CD4-positive, alpha-beta T cell treated with Interleukin-6 for 4 hours (primary cell): ENCODE measurements at places on chromosomes 12 and 14.

- no peak for DNase-seq
Observed at GRCh38 chr14:51428981-51429380, 188.9 kb downstream of the TMX1 start.

GRCh38 chr14:32980178-32980901 is 41.7 kb downstream of the NPAS3 start:
- no peak for DNase-seq

DNA sequence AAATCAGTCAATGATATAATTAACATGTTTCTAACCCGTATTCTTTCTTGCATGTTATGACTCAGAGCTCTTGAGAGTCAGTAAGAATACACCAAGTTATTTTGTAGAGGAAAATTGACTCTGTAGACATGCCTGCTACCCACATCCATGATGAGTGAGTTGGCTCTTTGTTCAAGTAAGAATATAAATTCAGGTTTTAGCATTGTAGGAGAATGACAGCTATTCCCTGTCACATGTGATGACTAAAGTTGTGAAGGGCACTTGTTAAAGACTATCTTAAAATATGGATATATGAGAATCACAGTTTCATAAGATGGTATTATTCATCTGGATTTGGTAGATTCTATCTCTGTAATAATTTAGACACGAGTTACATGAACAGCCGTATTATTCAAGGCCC is 209.1 kb downstream of the CCDC59 start:
- DNase-seq = no peak

GRCh38 chr12:15690320-15690719 is 98.9 kb downstream of the EPS8 start:
- DNase-seq = no peak

DNA sequence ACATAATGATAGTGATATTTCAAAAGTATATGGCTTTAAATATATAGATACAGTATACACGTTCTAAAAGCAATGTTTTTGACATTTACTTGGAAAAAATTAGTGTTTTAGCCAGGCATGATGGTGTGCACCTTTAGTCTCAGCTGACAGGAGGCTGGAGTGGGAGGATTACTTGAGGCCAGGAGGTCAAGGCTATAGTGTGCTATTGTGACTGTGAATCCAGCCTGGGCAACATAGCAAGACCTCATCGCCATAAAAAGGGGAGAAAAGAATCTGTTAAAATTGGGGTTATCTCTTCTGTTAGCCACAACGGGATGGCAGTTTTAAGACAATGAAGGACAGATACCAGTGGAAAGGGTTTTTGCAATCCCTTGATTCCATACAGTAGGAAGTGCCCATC is 95.2 kb downstream of the PLEKHA5 start:
- no peak for DNase-seq

- no peak for DNase-seq
Observed at GRCh38 chr12:107325075-107325608, 231.8 kb upstream of the CRY1 start.

GRCh38 chr14:101017209-101017608 is 113.7 kb upstream of the RTL1 start:
- no peak for DNase-seq

GRCh38 chr12:93099792-93100191 is 170.7 kb upstream of the EEA1 start:
- DNase-seq = no peak

DNA sequence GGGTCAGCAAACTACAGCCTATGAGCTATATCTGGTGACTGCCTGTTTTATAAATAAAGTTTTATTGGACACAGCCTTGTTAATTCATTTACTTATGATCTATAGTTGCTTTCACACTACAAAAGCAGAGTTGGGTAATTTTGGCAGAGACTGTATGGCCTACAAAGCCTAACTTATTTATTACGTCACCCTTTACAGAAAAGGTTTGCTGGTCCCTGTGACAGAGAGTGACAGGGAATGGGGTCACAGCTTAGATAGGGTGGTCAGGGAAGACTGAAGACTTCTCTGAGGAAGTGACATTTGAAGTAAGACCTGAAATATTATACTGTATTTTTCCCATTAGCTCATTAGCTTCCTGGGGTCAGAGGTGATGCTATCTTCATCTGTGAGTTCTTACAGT is 75.7 kb upstream of the NEDD1 start:
- no peak for DNase-seq

GRCh38 chr12:9792185-9792900 is 31.6 kb upstream of the CD69 start:
- DNase-seq = no peak

- DNase-seq = no peak
Observed at GRCh38 chr12:122959566-122960192, 6.6 kb downstream of the ABCB9 start.
